RPMI7951 (cell line): ENCODE measurements at places on chromosomes 6 and 20. TPM values are rescaled to one million over a fixed set of nuclear protein-coding genes. Genes with fewer than 3 reads are reported as not detected.

DNA sequence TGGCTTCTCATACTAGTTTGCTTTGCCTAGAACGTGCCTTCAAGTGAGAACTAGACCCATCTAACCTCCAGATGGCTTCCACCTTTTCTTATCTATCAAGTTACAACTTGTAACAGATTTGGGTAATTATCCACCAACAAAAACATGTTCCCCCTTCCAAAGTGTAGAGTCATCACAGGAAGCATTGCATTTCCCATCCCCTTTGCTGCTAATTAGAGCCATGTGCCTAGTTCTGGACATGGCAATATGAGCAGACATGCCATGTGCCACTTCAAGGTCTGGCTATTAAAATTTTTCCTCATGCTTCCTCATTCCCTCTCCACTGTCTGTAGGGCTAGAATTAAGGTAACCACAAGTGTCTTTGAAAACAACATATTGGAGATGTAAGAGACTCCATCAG is 814.4 kb downstream of the TENT5A start:
- DNase-seq: no peak

DNA sequence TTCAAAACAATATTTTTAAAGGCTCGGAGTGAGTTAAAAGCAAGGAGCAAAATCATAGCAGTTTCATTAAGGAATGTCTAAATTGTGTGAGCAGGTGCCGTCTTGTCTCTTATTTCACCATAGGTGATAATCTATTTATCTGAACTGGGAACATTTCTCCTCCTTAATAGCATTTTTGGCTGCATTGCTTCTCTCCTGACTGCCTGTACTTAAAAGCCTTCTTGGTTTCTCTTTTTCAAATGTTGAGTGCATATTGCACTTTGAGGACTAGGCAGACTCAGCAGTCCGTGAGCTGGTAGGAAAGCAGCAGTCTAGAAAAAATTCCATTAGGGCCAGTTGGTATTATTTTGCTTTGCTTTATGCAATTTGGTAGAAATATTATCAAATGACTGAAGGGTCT is 645.9 kb downstream of the GRIK2 start:
- DNase-seq: no peak

The HLA-DOA gene
- total RNA-seq: under 0.01 TPM in 1 of 2 replicates, not detected in the other

The GGTLC1 gene
- total RNA-seq: not detected in 2 replicates
